Endothelial cell of umbilical vein (primary cell): ENCODE measurements at places on chromosomes 5 and 9.

DNA sequence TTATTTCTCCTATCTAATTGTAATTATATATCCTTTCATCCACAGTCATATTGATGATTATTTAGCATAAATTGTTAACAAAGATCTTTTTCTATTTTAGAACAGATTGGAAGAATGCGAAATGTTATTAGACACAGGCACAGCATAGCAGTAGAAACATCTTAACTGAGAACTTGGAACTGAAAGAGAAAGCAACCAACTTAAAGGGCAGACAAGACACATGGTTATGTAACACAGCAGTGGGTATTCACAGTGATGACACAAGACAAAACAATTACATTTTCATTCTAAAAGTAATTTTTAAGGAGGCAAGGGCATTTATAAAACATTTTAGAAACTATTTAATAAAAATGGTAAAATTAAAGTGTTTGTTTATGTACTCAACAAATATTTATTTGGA lies 57.7 kb upstream of the MEF2C start:
- no peak for DNase-seq

- DNase-seq: peak; percentile 24
Observed at GRCh38 chr9:3962971-3963642, 336.8 kb downstream of the GLIS3 start.

DNA sequence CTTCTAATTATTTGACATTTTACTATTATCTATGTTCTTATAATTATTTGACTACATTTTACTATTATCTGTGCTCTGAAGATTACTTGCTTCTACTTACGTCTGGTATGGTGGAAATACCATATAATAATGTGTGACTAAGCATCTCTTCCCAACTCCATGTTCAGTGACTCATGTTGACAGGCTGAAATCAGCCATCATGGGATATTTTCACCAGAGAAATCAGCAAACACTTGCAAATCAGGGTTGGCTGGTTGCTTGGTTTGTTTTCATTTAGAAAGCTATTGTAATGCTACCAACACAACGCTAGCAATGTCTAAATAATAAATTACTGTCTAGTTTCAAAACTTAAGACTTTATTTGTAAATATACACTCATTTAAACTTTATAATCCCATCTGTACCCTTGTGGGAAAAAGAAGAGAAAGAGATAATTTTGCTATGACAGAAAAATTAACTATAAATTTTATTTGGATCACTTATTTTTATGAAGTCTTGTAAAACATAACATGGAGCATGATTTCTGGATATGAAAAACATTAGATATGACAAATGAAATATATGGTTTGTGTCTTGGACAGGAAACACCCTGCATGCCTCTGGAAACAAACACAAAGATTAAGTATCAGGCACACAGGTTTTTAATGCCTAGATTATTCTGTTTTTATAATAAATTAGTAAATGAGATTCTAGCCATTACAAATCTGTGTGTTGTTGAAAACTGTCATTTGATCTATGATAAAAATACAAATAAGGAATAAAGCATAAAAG lies 337.6 kb downstream of the BNC2 start:
- DNase-seq: peak; percentile 90

DNA sequence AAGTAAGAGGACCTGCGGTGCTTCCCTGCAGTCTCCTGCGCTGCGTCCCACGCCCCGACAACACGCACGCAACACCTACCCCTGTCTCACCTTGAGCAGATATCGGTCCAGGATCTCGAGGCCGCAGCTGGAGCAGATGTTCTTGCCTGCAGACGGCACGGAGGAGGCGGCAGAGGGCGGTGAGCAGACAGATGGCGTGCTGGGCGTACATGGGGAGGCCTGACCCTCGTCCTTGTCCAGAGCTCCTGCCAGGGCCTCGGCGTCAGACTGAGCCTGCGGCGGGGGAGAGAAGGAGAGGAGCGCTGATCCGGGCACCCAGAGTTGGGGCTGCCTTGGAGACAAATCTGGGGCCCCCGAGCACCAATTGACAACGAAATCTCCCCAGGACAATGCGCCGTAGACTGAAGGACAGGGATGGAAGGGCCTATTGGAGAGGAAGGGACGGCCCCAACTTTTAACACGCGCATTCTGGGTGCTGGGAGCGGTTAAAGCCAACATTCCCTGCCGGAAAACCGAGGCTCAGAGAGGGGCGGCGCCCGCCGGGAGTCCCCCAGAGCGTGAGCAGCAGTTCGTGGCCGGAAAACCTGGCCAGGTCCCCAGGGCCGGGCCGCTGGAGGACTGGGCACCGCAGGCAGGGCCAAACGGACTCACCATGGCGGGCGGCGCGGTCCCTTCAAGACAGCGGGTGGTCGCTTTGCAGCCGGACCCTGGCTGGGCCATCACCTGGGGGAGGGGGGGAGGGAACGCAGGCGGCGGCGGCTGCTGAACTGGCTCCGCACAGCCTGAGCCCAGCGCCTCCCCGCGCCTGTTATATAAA lies 1.8 kb downstream of the LHX6 start:
- peak; percentile 19 for DNase-seq

- DNase-seq: no peak
Observed at GRCh38 chr9:130530938-130531337, 48.4 kb upstream of the FUBP3 start.

DNA sequence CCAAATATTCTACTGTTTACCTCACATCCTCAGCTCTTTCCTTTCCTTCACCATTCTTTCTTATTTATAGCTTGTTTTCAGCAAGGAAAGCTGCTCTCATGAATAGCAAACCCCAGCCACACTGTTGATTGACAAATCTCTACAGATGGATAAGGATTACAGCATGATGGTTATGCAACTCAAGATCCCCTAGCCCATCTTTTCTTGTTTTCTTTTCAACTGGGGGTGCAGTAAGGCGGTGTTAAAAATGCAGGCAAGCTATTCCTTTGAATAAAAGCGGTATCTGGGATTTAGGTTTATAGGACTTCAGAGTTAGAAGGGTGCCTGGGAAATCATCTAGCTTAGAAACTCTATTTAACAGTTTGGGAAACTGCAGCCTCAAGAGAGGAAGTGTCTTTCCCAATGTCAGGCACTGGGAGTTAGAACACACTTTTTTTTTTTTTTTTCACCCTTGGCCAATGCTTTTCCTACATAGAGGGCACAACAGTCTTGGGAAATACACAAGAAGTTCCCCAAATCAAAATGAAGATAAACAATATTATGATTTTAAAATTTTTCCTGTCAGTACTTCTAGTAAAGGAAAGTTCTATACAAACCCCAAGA lies 2.6 kb downstream of the SPARC start:
- peak; percentile 25 for DNase-seq

DNA sequence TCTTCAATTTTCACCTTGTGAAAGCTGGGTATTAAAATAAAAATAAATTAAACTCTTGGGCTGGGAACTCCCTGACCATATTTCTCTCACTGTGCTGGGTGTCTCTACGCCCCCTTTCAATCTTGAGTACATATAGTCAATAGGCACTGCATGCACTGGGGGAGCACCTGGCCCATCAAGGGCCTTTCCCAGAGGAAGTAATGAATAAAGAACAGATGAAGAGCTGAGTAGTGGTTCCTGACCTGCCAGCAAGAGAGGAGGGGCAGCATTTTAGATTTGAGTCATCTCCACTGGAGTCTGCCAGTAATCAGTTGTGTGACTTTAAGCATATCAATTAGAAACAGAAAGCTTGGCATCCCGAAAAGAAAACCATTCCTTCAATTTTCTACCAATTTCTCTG lies 6.2 kb downstream of the MAPKAP1 start:
- no peak for DNase-seq

GRCh38 chr9:121107881-121108280 lies 33.1 kb downstream of the CNTRL start:
- no peak for DNase-seq

GRCh38 chr9:14428781-14429230 lies 114.9 kb upstream of the NFIB start:
- peak; percentile 68 for DNase-seq

DNA sequence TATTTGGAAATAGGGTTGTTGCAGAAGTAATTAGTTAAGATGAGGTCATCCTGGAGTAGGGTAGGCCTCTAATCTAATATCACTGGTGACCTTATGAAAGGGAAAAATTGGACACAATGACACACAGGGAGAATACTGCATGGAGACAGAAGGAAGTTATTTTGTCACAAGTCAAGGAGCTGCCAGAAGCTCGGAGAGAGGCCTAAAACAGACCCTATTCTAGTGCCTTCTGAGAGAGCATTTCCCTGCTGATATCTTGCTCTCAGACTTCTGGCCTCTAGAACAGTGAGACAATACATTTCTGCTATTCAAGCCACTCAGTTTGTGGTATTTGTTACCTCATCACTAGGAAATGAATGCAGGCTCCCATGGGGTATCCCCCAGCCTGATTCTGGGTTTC lies 332.9 kb downstream of the CSNK1G3 start:
- DNase-seq: no peak

DNA sequence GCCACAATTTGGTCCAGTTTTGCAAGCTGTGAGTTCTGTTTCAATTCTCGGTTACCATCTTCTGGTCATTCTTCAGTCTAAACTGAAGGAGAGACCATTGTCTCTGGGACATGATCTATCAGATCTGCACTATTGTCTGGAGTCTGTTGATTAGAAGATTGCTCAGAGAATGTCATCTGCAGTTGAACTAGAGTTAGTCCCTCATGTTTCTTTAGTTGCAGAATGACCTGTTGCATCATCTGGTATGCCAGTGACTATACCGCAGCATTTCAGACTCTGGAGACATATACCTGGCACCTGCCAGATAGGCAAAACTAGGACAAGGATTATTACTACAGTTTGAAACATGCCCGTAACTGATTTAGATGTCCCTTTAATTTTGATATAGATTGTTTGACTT lies 194.8 kb downstream of the LRRC70 start:
- DNase-seq: no peak

DNA sequence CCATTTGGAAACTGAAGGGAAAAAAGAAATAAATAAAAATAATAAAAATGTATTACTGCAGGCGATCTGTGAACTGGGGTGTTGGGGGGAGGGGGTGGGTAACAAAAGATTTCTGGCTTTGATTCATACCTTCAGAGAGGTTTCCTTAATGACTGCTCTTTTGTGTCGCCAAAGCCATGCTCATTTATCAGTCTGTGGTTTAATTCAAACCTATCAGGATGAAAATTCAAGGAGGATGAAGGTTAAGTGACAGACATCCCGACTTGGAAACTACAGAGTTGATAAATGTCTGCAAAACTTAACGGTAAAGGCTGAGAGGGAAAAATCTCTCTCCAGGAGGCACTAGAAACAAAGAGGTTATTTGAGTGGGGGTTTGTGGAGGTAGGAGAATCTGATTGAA lies 278.2 kb downstream of the PSAT1 start:
- DNase-seq: no peak

- DNase-seq: no peak
Observed at GRCh38 chr5:98968056-98968564, 39.3 kb upstream of the CHD1 start.

- DNase-seq: peak; percentile 80
Observed at GRCh38 chr9:73023025-73023541, 70.2 kb upstream of the ALDH1A1 start.

DNA sequence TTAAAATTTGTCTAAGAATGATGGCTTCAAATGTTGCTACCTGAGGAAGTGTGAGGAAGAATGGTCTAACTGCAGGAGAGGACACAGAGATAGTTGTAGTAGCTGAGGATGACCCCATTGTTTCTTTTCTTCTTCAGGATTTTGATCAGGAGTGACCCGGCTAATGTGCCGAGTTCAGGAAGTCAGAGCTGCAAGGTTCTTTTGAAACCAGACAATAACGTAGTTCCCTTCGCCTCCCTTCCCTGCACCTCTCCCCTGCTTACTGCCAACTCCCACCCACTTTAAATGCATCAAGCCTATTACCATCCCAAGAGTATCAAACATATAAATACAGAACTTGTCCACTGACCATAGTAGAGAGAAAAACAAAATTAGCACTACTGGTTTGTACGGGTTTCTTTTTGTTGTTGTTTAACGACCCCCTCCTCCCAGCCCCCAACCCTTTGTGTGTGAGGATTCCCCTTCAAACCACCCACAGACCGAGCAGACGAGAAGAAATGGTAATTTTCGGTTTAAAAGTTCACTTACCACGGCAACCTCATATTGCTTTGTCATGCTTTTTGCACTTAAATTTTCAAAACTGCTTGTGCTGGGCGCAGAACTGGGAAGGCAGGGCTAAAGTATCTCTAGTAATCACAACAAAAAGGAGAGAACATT lies 23.5 kb upstream of the ELAVL2 start:
- no peak for DNase-seq

DNA sequence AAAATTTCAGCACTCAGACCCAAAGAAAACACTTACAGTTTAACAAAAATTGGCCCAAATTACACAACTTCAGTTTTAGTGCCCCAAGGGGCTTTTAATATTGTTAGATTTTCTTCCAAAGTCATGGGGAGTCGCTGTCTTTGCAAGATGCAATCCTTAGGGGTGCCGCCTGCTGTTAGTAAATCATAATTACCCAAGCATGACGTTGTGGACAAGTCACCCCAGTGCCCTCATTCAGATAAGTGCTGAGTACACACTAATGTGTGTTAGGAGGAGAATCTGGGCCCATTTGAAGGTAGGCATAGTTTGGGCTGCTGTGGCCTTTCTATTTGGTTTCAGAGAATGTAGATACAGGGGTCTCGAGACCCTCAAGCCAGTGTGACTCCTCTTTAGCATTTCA lies 138.1 kb downstream of the SV2C start:
- no peak for DNase-seq

- DNase-seq: no peak
Observed at GRCh38 chr5:61612431-61612830, 280.4 kb downstream of the ZSWIM6 start.

GRCh38 chr5:109743041-109743531 lies 53.4 kb downstream of the MAN2A1 start:
- DNase-seq: peak; percentile 32

DNA sequence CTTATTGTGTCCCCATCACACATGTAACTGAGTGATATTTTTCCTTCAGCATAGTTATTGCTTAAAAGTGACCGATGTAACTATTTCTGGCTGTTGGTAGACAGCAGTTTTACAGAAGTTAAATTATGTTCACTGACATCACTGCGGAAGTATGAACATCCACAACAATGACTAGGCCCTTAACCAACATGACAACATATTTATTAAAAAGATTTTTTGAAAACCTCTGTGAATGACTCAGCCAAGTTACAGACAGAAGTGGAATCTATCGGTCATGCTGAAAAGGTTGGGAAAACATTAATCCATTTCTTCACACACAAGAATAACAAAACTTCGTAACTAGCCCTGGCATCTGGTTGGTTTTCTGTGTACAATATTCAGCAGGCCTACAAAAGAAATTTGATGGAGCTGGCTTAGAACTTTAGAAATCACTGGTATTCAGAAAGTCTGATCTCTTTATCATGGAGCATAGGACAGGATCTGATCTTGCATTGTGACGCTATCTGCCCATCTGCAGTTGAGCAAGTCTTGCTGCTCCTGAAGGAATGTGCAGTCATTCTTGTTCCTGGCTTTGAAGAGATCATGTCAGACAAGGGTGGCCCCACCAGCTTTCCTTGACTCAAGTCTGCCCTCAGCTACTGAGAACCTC lies 6.5 kb downstream of the GLIS3 start:
- peak; percentile 85 for DNase-seq

DNA sequence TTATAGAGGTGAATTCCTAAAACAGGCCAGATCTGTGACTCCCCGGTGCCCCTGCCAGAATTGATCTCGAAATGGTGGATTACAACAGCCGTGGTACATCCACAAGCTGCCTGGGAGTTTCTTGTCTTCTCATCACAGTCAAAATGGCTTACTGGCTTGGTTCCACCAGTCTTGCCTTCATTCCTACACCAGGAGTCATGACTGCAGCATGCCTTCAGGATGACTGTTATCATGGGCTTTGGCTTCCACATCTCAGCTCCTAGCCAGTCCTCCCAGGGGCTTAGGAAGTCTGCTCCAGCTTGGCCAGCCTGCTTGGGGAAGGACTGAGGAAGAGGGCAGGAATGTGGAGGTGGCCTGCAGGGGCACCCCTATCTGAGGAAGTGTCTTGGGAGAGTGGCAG lies 132.9 kb upstream of the NR3C1 start:
- DNase-seq: peak; percentile 18
